ENCODE measurements at places on chromosomes 13 and 19.

- DNase-seq, result peak; percentile 94
Measured at GRCh38 chr19:6066661-6067646, 43.3 kb downstream of the RFX2 start.

DNA sequence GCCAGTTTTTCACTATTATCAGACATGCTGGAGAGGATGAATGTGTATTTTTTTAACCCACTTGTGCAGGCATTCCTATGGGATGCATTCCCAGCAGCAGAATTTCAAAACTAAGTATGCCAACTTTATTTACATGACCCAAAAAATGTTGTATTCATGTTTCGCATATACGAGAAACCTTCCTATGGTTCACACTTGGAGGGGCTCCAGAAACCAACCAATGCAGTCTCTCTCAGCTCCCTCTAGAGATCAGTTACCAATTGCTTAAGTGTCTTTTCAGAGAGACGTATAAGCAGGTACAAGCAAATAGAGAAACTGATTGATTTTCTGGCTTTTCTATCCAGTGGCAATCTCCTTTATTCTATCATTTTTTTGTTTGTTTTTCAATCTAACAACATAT lies 5.5 kb upstream of the PTOV1 start:
- DNase-seq, result no peak

DNA sequence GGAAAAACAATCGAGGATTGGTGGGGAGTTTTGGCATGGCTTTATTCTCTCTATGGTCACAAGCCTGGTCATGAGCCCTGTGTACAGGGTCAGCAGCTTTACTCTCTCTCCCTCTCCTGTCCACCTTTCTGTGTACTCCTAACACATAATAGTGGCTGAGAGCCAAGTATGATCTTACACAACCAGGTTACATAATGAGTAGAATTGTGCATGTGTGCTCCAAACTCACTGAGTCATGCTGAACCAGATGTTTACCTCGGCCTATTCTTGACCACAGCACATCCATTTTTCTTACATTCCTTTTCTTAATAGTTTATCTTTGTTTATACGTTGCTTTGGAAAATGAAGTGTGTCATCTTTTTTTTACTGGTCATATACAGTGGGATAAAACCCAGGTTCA lies 53.1 kb downstream of the ZNF254 start:
- no peak for DNase-seq

- no peak for DNase-seq
Measured at GRCh38 chr13:108597943-108598342, 31.5 kb upstream of the MYO16 start.

GRCh38 chr13:48570216-48570828 lies 37.4 kb upstream of the RCBTB2 start:
- DNase-seq, result peak; percentile 80

GRCh38 chr13:107866032-107866940 lies 349.1 kb downstream of the LIG4 start:
- DNase-seq, result no peak

GRCh38 chr13:73224703-73225102 lies 165.9 kb downstream of the KLF5 start:
- peak; percentile 86 for DNase-seq

Measured in inflammatory macrophage (primary cell).